ENCODE measurements at places on chromosomes 5 and 9.

DNA sequence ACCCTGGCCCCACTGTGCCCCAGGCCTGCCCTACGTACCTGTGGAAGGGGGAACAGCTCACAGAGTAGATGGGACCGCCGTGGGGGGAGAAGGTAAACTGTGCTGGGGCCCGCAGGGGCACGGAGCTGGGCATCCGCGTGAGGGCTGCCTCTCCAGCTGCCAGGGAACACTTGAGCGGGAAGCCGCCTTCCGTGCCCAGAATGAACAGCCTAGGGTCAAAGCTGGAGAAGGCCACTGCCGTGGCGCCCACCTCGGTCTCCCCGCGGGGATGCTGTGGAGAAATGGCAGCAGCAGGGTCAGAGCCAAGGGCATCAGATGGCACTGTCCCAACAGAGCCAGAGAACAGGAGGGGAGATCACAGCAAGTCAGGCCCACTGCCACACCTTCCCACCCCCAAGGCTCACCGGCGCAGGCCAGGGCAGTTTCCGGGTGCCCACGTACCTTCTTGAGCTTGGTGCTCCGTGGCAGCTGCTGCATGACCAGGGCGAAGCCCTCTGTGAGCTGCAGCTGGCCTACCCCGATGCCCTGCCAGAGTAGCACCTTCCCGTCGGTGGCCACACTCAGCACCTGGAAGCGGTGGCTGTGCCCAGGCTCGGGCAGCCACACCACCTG lies 21.9 kb downstream of the DYNC2I2 start:
- no peak for DNase-seq

- no peak for DNase-seq
These were observed 2245.5 kb upstream of the WWC1 start for GRCh38 chr5:166045961-166046360.

DNA sequence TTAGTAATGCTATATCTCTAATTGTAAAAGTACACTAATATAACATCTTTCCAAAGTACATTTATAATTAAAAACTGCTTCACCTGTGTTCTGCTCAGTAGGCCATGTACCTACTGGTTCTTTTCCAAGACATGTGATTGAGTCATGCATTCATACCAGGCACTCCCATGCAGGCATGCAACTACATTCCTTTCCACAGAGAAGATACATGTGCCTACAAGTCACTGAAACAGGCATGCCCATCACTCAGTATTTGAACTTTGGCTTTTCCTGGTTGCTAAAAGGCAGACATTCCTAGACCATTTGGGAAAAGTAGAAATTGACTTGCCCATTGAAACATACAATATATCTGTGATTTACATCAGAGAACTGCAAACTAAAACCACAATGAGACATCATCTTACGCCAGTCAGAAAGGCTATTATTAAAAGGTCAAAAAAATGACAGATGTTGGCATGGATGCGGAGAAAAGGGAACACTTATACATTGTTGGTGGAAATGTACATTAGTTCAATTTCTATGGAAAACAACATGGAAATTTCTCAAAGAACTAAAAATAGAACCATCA lies 148.3 kb upstream of the MOCS2 start:
- DNase-seq: no peak

GRCh38 chr5:6674421-6674820 lies 38.8 kb upstream of the TENT4A start:
- DNase-seq: no peak

DNA sequence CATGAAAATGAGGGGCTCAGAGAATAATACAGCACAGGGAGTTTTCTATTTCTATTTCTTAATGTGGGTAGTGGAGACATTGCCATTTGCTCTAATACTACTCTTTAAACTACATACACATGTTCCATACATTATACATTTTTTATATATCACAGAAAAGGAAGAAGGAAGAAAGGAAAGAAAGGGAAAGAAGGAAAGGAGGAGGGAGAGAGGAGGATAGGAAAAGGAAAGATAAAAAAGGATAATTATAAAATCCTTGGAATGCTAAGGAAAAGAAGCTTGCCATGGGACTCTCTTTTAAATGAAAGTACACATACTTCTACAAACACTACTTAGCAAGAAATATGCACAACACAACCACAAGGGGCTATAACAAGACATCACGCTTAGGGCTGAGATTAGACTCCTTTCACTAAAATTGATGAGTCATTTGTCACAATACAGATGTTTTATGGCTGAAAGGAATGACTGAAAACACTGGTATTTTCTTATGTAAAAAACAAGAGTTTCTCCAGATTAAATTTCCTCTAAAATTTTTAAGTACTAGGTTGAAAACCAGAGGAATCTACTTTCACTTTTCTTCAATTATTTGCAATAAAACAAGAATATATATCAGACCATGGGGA lies 219.8 kb downstream of the ARL15 start:
- DNase-seq: no peak

DNA sequence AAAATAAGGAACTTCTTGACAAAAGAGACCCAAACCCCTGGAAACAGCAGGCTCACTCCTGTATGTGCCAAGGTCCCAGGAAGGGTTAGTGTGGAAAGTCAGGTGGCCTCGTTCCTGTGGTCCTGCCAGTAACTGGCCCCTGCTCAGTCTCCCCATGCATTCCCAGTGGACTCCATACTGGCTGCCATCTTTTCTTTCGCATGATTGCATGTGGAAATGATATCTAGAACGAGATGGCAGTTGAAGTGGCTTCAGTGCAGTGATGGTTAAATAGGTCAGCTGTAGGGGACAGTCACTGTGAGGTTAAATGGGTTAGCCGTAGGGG lies 30.4 kb downstream of the AHRR start:
- no peak for DNase-seq

DNA sequence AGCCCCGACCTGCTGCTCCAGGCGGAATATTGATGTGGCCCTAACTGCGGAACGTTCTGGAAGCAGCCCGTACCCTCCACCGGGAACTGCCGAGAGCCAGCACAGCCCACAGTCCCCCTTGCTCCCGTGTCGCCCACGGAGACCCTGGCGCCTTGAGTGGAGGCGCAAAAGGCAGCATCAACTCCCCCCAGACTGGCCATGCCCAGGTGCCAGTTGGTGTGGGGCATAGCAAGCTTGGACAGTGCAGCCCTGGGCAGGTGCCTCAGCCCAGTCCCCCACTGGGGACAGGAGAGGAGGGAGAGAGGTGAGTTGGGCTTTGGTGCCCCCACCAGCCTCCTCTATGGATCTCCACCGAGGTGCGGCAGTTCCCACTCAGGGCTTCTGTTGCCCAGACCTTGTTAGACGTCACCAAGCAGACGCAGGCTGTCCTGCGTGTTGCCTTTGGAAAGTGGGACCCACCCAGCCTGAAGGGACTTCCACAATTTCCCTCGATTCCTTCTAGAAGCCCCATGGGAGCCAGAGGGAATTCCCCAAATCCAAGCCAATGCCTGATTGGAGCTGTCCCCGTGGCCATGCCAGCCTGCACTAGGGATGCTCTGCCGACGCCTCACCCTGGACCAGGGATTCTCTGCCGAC lies 19.8 kb upstream of the NRARP start:
- no peak for DNase-seq

GRCh38 chr5:93289942-93290341 lies 291.1 kb downstream of the NR2F1-AS1 start:
- DNase-seq: no peak

GRCh38 chr9:95494416-95495371 lies 22.1 kb downstream of the PTCH1 start:
- DNase-seq: peak; percentile 65

DNA sequence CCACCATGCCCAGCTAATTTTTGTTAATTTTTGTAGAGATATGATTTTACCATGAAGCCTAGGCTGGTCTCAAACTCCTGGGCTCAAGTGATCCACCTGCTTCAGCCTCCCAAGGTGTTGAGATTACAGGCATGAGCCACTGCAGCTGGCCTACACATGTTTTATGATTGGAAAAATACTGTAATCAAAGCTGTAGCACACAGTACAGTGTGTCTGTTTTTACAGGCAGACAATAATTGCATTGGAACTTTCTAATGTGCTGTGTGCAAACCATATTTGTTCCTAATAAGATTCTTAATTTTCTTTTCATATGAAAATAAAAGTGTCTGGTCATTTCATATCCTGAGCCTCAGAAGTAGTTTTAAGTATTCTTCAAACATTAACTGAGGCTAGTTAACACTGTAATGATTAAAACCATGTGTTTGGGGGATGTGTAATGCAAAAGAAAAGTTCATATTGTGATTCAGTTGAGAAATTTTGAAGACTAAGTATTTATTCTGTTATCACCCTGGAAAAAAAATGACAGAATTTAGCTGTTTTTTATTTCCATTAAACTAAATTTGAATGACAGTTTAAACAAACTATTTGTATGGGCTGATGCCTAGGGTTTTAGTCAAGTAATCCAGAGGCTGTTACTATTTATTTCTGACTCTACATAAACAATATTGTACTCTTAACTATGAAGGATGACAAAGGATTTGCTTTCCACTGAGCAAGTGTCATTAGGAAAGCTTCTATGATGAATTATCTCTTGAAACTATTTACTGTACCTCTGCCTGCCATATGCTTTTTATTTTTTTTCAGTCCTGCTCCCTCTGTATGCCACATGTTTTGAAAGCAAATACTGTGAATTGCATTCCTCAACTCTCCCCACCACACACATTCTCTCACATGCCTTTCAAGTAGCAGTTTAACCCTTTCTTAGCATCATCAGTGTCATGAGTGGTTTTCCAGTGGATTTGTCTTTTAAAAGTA lies 111.5 kb downstream of the MTREX start:
- no peak for DNase-seq

DNA sequence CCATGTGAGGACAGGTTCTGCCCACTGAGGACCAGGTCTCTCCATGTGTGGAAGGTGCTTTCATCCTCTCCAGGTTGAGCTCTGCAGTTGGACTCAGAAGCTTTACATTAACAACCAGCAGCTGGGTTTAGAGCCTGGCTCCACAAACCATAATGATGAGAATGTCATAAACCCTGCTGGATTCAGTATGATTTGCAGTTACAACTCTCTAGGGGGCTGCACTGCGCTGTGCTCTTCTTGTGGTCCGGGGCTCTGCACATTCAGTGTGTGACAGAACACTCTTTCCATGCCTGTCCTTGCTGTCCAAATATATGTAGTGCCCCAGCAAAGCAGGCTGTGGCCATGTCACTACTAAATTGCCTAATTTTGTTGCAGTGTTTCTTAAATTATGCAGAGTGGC lies 334.3 kb downstream of the ICE1 start:
- DNase-seq: no peak

DNA sequence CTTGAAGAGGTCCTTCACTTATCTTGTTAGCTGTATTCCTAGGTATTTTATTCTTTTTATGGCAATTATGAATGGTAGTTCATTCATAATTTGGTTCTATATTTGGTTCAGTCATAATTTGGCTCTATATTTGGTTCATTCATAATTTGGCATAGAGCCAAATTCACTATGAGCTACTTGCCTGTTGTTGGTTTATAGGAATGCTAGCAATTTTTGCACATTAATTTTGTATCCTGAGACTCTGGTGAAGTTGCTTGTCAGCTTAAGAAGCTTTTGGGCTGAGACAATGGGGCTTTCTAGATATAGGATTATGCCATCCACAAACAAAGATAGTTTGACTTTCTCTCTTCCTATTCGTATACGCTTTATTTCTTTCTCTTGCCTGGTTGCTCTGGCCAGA lies 142.2 kb downstream of the PLCXD3 start:
- no peak for DNase-seq

GRCh38 chr9:97518909-97519307 lies 17.4 kb downstream of the TMOD1 start:
- no peak for DNase-seq

DNA sequence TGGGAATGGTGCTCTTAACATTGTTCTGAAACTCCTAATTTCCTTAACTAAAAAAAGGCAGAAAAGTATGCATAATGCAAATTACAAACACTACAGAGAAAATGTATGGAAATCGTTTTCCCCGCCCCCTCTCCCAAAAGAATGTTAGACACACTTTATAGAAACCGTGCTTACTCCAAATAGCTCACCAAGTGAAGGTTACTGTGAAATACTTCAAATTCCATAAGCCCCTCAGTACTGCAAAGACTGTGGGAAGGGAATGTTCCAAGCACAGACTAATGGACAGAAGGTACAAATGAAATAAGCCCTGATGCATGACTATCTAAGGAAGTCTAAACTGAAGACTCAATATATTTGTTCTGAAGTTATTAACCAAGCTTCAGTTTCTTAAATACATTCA lies 12.5 kb downstream of the MAPKAP1 start:
- DNase-seq: peak; percentile 14

DNA sequence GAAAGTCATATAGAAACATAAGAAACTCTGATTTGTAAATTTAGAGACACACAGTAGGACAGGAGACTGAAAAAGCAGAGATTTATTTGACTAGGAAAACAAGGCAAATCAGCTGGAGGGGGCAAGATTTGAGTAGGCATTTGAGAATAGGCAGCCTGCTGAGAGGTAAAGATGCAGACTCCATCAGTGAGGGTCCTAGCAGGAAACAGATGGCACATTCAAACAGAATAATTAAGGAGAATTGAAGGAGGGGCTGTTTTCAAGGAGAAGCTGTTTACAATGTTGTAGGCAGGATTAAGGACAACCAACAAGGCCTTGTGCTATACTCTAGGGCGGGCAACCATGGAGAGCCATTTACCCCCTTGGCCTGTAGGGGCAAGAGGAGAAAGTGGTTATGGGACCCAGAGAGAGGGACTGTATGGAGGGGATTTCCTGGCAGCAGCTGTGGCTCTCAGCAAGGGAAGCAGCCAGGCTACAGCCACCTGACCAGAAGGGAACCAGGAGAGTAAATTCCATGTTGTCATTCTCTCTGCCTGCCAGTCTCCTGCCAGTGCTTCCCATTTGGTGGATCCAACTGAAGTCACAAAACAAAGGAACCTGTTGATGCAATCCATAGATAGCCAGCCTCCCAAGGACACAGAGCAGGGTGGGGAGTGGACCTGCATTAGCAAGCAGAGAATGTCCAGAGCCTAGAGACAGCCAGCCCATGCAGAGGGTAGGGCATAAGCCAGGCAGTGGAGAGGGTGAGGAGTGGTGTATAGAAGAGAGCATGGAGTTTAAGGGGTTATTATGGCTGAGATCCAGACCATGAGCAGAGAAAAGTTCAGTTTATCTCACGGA lies 38.2 kb downstream of the PAPPA start:
- peak; percentile 11 for DNase-seq
